ENCODE measurements at places on chromosomes 4 and X.
A peak's percentile ranks its signal among the peaks of the same experiment; 100 is the strongest.

GRCh38 chr4:86848732-86849619 lies at the start of gene SLC10A6:
TSS of gene SLC10A6 (minus strand) at chr4:86849384. CDS start at chr4:86849115, 269 bp downstream.
- no peak for DNase-seq

DNA sequence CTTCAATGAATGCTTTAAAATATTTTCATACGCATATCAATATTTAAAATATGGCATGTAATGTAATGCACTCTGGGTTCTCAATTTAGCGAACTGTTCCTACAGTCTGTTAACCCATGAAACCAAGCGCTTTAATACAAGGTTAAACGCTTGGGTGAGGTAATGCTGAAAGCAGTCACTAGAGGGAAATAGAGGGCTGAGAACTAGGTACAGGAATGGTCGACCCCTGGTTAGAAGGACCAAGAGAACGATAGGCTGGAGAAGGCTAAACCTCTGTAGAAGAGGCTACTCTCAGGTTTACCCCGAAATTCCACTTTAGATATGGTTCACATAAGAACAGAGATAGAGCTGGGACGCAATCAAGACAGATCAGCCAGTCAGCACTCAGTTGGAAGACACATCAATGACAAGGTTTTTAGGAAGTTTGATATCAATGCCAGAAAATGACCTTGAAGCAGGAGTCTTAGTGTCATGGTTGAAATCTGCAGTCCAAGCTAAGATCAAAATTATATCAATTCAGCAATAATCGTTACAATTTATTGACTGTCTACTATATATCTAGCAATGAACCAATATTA lies 26.9 kb downstream of the ARSJ start:
- DNase-seq: no peak

DNA sequence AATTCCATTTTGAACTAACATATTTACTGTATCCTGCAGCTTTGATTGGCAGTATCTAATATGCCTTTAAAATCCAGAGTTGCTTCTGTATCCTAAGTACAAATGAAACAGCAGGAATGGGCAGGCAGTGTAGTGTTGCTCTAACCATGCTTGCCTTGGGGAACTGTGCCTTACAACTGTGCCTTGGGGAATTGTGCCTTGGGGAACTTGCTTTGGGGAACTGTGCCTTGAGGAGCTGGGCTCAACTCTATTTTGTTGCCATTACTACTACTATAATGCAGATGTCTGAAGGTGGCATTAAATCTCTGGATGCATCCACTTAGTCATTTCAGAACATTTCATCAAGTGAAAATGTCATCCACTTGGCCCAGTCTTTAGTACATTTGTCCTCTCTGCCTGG lies 6.9 kb downstream of the CXCL3 start:
- no peak for DNase-seq

GRCh38 chr4:104629601-104630000 lies 134.9 kb upstream of the CXXC4 start:
- no peak for DNase-seq

- DNase-seq: no peak
Measured at GRCh38 chr4:150366487-150366999, 215.4 kb upstream of the MAB21L2 start.

GRCh38 chr4:3179126-3179706 lies 69.7 kb upstream of the MSANTD1 start:
- no peak for DNase-seq

DNA sequence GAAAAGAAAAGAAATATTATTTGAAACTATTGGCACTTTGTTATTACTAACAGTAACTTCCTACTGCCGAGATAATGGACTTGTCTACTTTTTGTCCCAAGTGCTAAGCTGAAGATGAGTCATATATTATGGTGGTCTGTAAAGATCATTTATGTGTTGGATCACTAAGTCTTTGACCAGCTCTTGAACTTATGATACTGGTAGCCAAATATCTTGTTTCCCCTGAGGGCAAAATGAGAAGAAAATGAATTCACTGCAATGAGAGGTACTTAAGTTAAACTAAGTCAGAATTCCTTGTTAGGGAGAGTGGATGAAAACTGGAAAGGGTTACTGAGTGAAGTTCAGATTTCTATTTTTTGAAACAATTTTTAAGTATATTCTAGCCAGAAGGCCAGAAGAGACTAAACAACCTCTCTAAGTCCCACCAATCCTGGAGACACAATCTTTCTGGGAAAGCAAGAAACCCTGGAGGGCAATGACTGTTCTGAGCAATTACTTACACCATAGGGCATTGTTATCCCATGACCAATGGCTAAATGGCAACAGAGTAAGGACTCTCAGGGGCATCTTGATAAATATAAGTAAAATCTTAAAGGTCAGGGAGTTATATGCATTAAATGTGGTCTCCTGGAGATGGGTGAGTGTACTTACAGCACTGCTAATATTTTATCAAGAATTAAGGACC lies 287.7 kb downstream of the STIM2 start:
- DNase-seq: no peak

DNA sequence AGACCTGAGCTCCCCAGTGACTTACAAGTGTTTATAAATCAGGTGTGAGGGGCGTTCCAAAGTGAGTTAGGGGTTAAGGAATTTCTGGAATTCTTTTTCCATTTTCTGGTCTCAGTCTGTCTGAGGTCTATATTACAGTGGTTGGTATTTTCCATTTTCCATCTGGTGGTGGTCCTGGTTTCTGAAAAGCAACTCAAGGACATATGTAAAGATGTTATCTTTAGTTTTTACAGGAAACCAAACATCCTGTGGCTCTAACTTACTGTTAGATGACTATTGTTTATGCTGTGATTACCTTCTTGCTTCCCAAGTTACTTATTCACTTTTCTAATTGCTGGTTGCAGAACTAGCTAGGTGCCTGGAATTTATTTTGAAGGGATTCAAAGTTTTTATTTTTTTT lies 53.5 kb upstream of the IL21 start:
- no peak for DNase-seq

GRCh38 chr4:148044089-148044911 lies 312.4 kb downstream of the ARHGAP10 start:
- DNase-seq: no peak

DNA sequence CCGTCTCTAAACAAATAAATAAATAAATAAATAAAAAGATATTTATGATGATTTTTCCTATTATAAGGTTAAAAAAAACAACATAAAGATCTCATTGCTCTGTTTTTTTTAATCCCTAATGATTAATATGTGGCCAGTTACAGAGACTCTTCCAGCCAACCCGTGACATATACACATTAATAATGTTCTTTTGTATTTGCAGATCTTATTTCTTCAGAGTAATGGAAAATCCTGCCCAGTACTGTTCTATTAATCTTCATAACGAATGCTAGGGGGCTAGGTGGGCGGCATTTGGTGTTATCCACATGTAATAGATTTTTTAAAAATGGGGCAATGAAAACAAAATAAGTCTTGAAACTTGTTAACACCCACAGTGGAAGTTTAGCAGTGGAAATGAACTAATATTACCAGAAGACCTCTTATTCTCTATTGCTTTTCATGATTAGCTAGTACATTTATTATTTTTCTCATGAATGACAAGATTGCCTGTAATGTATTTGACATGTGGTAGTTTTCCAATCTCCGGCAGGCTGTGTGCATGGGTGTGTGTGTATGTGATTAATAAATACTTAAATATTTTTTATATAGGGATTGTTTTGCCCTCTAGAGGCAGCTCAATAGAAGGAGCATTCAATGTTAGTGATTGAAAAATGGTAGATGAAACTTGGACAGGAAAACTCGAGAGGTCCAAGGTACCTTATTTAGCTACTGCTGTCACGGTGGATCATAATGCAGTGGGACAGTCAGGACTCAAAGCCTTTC lies 457.4 kb downstream of the IL1RAPL1 start:
- DNase-seq: no peak

- DNase-seq: no peak
Measured at GRCh38 chrX:54483946-54484345, 12.1 kb downstream of the FGD1 start.

DNA sequence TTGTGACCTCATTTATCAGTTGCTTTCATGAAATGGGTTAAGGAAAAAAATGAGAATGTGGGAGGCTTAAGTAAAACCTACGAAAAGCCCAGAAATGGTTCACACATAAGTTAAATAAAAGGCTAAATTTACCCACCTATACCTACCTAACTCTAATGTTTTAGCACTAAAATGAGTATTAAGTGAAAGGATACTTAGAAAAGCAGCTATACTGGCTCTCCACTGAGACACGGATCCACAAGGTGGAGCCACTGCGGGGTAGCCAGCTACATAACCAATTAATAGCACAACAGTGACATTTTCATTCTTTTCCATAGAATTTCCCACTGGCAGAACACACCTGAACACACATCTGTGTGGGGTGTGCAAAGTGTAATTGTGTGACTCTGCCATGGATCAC lies 101.9 kb downstream of the MAML3 start:
- peak; percentile 2 for DNase-seq

DNA sequence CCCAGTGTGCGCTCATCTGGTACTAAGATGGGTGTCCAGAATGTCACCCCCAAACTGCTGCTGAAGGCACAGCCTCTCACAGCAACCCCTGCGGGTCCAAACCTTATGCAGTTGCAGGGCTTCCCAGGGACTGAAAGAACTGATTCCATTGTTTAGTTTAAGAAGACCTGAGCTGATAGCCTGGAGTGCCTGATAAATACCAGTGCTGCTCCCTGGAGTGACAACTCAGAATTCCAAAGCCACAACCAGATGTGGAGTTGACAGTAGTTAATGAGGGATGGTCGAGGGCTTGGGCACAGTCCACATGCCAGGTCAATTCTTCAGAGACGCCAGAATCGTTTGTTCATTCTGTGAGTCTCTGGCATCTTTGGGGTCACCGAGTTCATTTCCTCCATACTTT lies 71.2 kb downstream of the LNX1 start:
- DNase-seq: no peak
